ENCODE measurements at places on chromosomes 1 and 21.

DNA sequence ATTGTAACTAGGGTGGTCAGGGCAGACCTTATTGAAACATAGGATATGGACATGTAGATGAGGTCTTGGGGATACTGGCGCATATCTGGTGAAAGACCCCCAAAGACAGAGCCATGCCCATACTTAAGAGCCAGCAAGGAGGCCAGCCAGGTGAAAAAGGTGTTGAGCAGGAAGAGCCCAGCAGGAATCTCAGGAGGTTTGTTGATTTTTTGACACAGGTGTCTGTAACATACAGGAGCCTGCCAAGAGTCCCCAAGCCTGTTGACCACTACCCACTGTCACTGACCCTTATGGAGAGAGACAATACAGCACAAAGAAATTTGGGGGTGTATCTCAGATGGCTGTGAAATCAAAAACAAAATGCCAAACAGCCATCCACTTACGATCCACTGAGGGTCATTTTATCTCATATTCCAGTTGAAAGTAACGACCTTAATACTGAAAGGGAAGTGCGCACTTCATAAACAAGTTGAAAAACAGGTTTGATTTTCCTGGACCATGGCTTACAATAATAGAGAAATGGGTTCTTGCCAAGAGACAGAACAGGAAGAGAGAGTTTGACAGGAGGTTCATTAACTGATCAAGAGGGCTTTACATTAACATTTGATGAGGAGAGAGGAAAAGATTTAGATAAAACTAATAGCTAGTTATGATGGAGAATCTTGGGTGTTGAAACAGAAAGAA is 163.6 kb downstream of the GLUL start:
- DNase-seq, result no peak

- DNase-seq, result no peak
These were observed 4.9 kb upstream of the GJB5 start for GRCh38 chr1:34749992-34750391.

GRCh38 chr1:227487606-227488005 is 75.8 kb upstream of the ZNF678 start:
- no peak for DNase-seq

- no peak for DNase-seq
These were observed 36.3 kb upstream of the IL10 start for GRCh38 chr1:206808615-206809014.

- no peak for DNase-seq
These were observed 27.3 kb downstream of the ZBTB8OS start for GRCh38 chr1:32622806-32623681.

DNA sequence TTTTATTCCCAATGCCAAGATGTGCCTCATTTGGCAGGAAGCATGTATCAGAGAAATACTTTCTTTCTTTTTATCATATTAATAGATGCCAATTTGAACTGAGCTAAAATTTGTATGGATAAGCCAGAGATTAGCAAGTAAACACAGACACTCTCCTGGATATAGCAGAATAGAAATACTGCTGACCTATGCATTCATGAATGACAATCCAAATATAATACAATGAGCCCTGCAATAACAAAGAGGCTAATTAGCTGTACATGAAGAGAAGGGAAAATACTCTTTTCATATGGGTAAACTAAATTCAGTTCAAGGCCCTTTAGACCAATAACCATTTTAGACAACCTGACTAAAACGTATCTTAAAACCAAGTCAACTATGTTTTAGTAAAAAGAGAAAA is 388.1 kb upstream of the NR5A2 start:
- no peak for DNase-seq

GRCh38 chr1:200364091-200364759 is 45.6 kb downstream of the ZNF281 start:
- DNase-seq, result no peak

GRCh38 chr1:45446950-45447672 is 43.9 kb downstream of the TESK2 start:
- DNase-seq, result no peak

DNA sequence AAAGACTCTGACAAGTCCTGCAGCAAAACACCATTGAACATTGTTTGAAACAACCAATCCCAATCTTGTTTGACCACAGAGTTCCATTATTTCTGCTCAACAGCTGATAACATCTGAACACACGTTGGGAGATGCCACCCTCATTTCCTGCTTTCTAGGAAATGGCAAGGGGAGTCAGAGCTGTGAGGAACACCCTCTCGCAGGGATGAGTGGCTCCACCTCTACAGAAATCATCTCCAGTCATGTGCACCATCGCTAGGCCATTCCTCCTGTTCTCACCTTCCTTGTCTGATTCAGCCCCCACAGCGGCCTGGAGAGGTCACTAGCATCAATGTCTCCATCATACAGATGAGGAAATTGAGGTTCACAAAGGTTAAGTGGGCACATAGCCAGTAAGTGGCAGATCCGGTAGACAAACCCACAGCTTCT is 22.4 kb upstream of the RUNX3 start:
- no peak for DNase-seq

DNA sequence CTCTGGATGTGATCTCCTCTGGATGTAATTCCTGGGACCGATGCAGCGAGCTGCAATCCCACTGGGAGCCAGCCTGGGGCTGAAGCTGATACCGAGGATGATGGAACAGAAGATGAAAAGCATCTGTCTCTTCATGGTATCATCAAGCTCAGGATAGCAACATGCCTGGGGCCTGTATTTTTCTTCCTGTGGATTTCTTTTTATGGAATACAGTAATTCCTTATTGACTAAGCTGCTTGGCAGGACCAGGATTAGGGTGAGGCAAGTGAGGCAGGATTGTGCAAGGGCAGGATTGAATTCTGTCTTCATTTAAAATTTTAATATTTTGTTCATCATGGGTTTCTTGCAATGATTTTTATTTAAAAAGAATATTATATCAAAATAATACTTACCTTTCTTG is 86.6 kb downstream of the SLC25A24 start:
- no peak for DNase-seq

DNA sequence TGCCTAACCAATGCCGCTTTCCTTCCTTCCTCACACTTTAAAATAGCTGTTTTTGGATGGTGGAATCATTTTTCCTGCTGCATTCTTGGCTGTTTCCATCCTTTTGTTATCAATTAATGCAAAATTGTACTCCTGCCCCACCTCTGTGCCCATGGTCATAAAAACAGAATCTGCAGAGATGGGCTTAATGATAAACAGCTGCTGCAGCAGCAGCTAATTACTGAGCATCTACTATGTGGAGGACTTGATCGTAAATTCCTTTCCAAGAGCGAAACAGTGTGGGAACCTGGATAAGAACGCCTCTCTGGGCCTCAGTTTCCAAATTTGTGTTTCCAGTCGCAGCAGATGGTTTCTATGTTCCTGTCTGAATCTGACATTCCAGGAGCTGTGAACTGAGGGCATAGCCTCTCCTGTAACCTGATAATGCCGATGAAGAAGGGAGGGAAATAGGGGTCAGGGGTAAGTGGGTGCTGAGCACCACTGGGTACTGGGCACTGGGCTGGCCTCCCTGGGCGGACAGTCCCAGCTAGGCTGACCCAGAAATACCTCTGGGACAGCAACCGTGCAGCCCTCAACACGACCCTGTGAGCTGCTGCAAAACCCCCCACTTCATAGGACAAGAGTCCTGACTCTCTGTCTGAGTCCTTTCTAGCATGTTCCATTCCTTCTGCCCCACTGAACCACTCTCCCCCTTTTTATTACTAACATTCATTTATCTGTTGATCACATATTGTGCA is 121.7 kb downstream of the DMRTB1 start:
- no peak for DNase-seq

- no peak for DNase-seq
These were observed 152.7 kb downstream of the TGFBR3 start for GRCh38 chr1:91733108-91733710.

GRCh38 chr1:14128096-14128495 is 428.1 kb downstream of the PRDM2 start:
- DNase-seq, result no peak

DNA sequence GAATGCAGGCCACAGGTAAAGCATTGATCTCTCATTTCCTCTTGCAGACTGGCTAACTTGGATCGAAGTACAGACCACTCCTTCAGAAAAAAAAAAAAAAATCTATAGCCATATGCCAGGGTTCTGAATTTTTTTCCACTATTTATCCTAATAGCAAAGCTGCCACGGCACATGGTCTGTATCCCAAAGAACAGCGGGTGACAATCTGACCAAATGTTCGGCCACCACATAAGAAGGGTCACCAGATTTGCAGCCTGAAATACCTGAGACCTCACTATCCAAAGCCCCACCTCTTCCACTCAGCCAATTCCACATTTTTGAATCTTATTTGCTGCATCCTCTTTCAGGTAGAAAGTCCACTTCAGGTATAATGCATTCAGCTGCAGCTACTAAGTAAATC is 55.6 kb upstream of the RGS7 start:
- DNase-seq, result no peak

- DNase-seq, result no peak
These were observed 150.2 kb downstream of the CAMTA1 start for GRCh38 chr1:6935361-6935883.

DNA sequence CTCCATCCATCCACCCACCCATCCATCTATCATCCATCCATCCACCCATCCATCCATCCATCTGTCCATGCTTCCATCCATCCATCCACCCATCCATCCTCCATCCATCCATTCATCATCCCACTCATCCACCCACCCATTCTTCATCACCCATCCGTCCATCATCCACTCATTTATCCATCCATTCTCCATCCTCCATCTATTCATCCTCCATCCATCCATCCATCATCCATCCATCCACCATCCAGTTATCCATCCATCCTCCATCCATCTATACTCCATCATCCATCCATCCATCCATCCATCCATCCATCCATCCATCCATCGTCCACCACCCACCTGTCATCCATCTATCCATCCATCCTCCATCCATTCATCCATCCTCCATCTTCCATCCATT is 32.1 kb upstream of the ACTRT2 start:
- DNase-seq, result no peak
